ENCODE measurements at places on chromosomes 3 and 15.

GRCh38 chr15:40511472-40512133 lies 40.8 kb downstream of the CHST14 start:
- no peak for DNase-seq

DNA sequence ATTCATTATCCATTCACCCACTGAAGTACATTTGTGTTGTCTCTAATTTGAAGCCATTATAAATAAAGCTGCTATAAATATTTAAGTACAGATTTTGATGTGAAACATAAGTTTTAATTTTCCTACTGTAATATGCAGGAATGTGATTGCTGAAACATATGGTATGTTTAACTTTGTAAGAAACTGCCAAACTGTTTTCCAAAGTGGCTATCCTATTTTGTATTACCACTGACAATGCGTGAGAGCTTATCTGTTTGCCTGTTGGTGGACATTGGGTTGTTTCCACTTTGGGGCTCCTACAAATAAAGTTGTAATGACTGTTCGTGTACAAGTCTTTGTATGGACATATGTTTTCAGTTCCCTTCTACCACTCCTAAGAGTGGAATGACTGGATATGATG lies 2.5 kb downstream of the WDR93 start:
- no peak for DNase-seq

DNA sequence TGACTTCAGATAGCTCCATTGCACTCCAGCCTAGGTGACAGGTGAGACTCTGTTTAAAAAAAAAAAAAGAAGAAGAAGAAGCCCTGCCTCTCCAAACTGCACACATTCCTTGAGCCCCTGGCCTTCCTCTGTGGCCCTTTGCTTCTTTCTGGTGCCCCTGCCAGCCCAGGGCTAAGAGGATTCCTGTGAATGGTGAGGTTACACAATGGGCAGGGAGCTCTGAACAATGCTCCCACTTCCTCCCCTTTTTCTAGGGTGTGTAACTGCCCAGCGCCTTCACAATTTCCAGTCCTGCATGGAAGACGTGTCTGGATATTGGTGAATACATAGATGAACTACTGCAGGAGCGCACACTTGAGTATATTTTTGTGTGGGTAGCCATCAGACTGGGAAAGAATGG lies 3.6 kb upstream of the AMOTL2 start:
- DNase-seq, result no peak

DNA sequence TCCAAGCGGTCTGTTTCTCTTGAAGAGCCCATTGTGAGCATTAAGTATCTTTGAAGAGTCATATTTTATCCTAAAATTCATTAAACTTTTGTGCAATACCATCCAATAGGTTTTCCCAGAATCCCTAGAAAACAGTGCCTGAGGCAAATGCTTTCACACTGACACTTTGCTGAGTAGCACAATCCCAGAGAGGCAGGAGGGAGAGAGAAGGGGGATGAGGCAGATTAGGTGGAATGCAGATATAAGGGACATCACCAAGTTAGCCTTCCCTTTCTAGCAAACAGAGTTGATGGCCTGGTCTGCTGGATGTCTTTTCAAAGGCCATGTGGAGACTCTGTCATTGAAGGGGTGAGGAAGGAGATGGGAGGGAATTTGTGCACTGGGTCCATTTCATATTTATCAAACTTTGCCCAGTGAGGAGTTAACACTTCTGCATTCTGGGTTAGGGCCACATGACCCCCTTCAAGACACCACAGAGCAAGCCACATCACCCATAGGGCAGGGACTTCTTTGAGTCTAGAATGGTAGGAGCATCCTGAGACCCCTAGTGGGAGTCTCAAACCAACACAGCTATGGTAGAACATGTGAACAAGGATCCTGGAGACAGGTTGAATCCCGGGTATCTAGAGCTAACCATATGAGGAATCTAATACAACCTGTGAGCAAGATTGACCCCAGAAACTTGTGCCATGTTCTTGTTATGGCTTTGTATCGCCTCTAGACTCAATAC lies 32.0 kb upstream of the SEMA6D start:
- DNase-seq, result no peak

DNA sequence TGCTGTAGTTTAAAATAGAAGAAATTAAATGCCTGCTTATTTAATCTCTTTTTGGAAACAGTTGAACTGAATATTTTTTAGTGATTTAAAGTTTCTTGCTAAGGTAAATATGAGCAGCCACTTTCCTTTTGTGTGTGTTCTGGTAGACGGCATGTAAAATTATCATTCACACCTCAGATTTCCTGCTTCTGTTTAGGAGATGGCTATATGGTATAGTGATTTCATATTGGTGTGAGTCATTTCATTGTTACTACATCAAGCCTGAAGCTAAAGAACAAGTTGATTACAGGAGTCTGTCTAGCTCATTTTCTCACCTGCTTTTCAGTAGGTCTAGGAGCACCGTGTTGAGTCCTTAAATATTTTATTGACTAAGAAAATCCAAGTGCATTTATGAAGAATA lies 2.2 kb downstream of the LRCH3 start:
- DNase-seq, result no peak

- DNase-seq, result no peak
Measured at GRCh38 chr3:41169023-41169422, 30.3 kb upstream of the CTNNB1 start.

GRCh38 chr3:8665407-8665896 lies 20.9 kb upstream of the SSUH2 start:
- no peak for DNase-seq

- DNase-seq, result no peak
Measured at GRCh38 chr3:179450901-179451264, 387 bp downstream of the GNB4 start.

GRCh38 chr3:32959371-32959770 lies 7.9 kb downstream of the CCR4 start:
- DNase-seq, result no peak

- no peak for DNase-seq
Measured at GRCh38 chr3:32355751-32356291, 35.8 kb upstream of the CMTM7 start.

- no peak for DNase-seq
Measured at GRCh38 chr3:188448813-188449212, 294.9 kb downstream of the LPP start.

DNA sequence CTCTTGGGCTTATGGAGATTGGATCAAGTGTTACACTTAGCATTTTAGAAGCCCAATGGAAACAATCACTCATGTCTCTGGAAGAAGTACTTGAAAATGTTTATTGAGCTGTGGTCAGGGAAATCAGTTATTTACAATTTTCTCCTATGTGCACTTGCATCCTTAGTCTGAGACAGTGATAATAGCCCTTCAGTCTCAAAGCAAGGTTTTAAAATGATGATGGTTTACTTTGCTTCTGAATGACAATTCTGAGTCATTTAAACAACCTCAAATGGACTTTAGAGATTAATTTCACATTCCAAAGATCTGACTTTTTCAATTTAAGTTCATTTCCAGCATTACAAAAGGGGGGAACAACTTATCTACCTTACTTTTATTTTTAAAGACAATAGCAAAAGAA lies 20.1 kb downstream of the TIPARP start:
- DNase-seq, result no peak

DNA sequence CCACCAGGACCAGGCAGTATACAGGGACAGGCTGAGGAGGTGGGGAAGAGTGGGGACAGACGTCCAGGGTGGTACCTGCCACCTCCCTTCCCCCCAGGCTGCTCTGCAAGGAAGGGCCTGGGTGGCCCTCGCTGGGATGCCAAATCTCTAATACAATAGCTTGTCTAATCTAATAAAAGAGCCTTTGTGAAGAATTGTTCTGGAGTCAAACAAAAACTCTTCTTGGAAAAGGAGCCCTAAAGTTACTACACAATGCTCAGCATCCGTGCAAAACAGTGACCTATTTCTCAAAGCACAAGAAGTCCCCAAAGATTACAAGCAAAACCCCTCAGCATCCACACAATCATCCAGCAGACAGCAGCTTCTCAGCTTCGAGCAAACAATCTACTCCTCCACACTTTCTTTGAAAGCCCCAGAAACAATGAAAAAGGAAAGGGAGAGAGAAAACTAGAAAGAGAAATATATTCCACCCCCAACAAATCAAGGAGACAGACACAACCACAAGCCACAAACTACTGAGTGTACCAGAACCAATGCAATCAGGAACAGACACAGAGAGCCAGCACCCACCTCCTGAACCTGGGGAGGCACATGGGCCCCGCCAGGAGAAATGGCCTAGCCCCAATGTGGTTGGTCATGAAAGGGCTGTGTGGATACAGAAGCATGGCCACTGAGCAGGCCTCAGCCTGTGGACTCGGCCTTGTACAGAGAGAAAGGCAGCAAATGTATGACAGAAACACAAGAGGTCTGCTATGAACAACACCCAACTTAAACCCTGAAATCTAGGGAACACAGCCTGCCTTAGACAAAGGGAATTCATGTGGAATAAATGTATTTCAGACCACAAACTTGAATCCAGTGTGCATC lies 177.1 kb upstream of the CHRNA7 start:
- no peak for DNase-seq

DNA sequence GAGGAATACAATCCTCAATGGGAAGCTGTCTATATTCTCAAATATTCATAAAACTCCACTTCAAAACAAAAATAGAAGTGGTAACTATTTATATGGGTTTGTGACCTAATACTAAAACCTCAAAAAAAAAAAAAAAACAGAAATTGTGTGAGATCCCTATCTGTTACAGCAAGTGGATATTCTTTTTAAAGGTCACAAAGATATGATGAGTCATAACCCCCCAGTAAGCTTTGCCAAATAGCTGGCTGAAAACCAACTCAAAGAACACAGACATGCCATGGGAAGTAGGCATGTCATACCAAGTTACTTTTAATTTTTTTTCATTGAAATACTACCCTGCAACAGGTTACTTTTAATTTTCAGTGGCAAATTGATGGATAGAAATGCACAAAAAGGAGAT lies 62.5 kb downstream of the CBLB start:
- peak; percentile 71 for DNase-seq

- DNase-seq, result no peak
Measured at GRCh38 chr3:16486951-16487480, 26.5 kb downstream of the RFTN1 start.

DNA sequence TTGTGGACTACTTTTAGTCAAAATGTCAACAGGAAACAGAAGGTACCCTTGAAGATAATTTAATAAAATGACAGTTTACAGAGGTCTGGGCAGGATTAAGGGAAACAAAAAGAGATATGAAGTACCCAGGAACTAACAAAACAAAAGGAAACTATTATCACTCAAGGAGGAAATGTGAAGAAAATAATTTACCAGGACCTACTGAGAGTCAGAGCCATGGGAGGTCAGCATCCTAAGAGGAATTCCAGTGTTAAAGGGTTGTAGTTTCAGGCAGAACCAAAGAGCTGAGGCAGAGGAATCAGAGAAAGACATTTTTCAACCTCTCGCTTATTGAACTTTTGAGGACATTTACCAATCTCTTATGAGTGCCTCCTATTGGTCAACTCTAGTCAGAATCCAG lies 408.9 kb upstream of the CBLB start:
- no peak for DNase-seq

DNA sequence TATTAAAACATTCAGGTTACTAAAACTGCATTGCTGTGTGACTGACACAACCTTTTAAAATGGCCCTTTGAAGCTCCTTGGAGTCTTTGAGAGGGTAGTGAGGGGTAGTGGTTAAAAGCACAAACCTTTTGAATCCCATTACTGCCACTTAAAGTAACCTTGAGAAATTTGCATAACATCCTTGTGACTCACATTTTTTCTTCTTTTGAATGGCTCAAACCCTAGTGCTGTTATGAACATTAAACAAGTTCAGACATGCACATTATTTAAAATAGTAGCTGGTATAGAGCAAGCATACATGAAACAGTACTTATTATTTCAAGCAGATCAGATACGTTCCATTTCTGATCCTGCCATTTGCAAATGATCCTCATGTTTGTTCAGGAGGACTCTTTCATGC lies 3.7 kb upstream of the CLDN1 start:
- no peak for DNase-seq

- DNase-seq, result no peak
Measured at GRCh38 chr15:30038667-30039523, 43.9 kb upstream of the GOLGA8J start.

- DNase-seq, result no peak
Measured at GRCh38 chr3:39810647-39811161, 1.3 kb downstream of the MYRIP start.

DNA sequence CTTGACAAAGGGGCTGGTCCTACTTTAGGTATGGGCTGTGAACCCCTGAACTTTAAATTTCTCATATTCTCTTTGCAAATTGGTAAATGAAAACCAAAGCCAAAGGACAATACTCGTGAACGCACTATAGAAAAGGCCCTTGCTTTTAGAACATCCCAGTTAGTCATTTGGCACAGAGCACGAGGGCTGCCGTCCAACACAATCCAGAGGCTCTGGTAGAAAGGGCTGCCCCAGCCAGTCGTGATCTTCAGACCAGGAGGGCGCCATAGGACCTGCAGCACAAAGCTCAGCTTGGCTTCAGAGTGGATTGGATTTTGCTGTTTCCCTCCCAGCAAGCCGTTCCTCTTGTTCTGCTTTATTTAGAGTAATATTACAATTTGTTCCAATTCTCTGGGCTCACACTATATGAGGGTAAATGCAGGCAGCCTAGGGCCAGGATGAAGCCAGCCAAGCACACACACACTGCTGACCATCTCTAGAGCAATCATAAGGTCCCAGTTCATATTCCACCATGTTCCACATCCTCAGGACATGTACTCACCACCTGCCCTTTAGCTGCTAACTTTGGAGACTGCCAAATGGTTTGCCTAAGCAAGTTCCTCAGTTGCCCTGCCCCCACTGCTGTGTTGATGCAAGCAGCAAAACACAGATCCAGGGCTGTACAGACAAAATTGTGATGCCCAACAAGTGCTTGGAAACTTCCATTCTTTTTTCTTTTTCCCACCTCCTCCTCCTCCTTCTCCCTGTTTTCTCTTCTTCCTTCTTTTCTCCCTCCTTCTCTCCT lies 6.0 kb upstream of the BFSP2 start:
- DNase-seq, result no peak

- DNase-seq, result no peak
Measured at GRCh38 chr3:37703626-37704025, 158.1 kb upstream of the CTDSPL start.

GRCh38 chr15:65326117-65326526 lies 21.6 kb downstream of the RNU5B-1 start:
- no peak for DNase-seq

GRCh38 chr3:172846103-172846561 lies 95.6 kb downstream of the ECT2 start:
- DNase-seq, result no peak

DNA sequence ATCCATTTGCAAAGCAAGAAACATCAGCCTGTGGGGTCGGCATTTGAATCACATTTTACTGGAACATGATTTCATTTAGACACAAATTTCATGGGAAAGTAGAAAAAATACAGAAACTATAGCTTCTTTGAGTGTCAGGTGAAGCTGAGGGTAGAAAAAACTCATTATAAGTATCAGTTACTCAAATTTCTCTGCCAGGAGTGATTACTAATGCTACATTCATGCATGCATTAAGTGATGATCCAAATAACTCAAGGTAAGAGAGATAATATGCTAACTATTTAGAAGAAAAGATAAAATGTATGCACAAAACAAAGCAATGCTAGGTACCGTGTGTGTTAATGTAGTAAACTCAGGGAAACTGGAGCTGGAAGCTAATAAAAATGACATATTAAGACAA lies 406.0 kb downstream of the GAP43 start:
- no peak for DNase-seq
